ENCODE measurements at places on chromosomes 4 and X. TPM values are rescaled to one million over a fixed set of nuclear protein-coding genes. Genes with fewer than 3 reads are reported as not detected.

- H3K27me3 ChIP-seq, result no peaks in the 10 kb centered on the region
- DNase-seq, result no peak
- H3K36me3 ChIP-seq, result no peaks in the 10 kb centered on the region
- H3K27ac ChIP-seq, result no peak overlapping the region
- no peak overlapping the region for H3K4me3 ChIP-seq
Measured at GRCh38 chrX:18864390-18864920, 119.5 kb downstream of the PHKA2 start.

DNA sequence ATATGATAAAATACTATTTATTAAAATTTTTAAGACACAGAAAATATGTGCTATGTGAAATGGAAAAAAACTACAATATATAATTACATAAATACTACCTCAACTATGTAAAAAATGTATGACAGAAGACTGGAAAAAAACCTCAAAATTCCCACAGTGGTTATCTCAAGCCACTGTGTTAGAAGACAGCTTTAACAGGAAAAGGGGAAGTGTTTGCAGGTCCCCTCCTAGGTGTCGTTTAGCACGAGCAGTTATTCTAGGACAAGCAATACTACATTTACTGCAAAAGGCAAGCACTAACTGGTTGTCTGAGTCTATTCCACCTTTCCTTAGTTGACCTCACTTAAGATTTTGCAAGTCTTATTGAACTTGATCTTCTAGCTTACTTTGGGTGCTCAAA lies 44.9 kb upstream of the PHF8 start:
- H3K36me3 ChIP-seq, result no peaks in the 10 kb centered on the region
- no peak overlapping the region for H3K4me3 ChIP-seq
- no peak for DNase-seq
- no peak overlapping the region for H3K27ac ChIP-seq

DNA sequence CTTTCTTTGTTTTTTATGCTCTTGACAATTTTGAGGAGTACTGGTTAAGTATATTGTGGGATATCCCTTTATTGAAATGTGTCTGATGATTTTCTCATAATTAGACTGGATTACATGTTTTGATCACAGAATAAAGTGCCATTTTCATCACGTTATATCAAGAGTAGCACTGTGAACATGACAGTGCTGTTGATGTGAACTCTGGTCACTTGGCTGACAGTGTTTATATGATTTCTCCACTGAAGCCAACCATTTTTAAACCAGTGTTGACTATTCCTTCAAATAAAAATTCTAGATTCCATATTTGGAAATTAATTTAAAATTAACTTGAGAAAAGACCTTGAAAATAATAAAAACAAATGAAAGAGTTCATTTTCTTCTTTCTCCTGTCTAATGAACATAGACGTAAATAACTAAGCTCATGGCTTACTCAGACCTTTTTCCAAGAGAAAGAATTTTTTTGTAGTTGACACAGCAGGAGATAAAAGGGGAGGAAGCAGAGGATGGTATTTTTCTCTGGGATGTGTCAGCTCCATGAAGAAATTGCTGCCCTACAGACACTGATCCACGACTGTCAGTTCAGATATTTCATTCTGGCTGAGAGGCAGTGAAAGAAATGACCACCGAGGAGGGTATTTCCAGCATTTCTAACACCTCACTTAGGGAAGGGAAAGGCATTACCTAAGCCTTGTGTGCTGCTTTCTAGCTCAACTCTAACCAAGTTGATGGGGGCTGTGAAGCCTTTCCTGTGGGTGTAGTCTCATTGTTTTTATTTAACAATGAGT lies 150.9 kb upstream of the ANK2 start:
- no peaks in the 10 kb centered on the region for H3K36me3 ChIP-seq
- no peak overlapping the region for H3K4me3 ChIP-seq
- no peak overlapping the region for H3K27ac ChIP-seq

DNA sequence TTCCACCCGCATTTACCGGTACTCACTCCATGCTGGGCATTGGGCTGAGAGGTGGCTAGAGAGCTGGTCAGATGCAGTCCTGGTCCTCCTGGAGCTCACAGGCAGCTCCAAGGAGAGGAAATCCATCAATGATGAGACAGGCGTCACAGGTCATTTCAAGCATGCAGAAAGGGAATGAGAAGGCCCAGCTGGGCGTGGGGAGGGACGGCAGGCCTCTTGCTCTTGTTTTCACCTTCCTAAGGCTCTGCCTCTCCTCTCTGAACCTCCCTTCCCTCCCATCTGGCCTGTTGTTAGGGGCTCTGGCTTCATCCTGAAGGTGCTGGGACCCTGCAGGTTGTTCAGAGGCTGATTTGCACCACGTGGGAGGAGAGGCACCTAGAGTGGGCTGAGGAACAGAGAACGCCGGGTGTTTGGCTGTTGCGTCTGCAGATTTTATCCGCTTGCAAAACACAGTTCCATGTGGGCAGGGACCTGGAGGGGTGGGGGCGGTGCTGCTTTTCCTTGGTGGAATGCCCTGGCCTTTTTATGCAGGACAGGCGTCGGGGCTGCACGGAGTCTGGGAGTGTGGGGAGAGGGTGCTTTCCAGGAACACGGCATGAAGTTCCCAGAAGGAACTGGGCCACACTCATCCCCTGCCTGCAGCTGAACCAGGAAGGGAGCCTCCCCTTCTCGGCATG lies 81.5 kb upstream of the PSAPL1 start:
- no peaks in the 10 kb centered on the region for H3K4me1 ChIP-seq
- no peaks in the 10 kb centered on the region for H3K36me3 ChIP-seq
- DNase-seq, result no peak
- H3K27me3 ChIP-seq, result no peaks in the 10 kb centered on the region

Gene CFAP47
- total RNA-seq, result not detected

Gene CLNK
- total RNA-seq, result not detected
